ENCODE measurements at places on chromosomes 7 and 10.

- no peak for DNase-seq
These were observed 737.1 kb downstream of the INHBA start for GRCh38 chr7:40965774-40966173.

DNA sequence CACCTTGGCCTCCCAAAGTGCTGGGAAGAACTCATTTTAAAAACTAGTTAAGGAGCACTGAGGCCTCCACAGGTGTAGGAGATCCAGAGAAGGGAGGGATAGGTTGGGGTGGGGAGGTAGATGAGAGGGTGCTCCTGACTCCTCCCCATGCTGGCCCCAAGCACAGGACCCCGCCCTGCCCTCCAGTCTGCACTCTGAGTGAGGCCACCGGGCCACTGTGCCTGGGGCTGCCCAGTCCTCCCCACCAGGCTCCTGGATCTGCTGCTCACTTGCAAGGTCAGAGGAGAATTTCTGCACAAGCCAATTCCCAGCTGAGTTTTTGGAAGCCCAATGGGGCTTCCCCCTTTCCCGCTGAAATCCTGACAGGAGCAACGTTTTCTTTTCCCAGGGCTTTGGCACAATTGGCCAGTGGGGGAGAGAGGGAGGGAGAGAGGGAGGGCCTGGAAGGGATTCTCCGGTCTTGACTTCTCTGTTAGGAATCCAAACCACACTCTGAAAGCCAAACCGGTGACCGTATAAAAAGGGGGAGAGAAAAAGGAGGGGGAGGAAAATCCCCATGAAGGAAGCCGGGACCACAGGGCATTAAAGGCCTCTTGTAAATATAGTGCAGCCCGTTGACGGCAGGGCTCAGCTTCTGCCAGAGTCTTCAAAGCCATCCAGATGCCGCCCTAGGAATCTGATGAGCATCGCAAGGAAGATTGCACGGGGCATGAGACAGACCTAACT lies 116.2 kb downstream of the SH3PXD2A start:
- DNase-seq, result no peak

- no peak for DNase-seq
These were observed 126.2 kb downstream of the CCNY start for GRCh38 chr10:35462491-35462934.

- no peak for DNase-seq
These were observed 16.8 kb upstream of the CPXM2 start for GRCh38 chr10:123908379-123908778.

DNA sequence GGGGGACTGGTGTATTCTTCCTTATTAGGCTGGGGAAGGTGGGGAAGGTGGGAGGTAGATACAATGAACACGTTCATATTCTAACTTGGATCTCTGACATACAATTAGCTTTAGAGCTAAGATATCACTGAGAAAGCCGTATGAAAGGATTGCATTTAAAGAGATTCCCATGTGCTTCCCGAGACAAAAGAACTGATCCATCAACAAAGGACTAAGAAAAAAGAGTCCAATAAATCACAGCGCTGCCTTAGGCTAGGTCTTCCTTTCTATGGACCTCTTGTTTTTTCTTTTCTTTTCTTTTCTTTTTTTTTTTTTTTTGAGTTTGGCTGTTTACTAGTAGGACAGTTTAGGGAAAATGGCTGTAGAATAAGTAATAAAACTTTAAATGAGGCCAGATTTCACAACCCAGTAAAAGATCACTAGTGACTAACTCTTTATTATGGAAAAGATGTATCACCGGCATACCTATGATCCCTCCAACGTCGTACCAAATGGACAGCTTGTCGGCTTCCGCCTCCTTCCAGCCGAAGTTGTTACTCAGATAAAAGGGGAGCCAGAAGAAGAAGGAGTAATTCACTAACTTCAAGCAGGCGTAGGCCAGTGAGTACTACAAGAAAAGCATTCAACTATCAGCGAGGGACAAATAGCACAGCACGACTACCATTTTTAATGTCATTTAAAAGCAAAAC lies 50.0 kb downstream of the SLC37A3 start:
- DNase-seq, result no peak

DNA sequence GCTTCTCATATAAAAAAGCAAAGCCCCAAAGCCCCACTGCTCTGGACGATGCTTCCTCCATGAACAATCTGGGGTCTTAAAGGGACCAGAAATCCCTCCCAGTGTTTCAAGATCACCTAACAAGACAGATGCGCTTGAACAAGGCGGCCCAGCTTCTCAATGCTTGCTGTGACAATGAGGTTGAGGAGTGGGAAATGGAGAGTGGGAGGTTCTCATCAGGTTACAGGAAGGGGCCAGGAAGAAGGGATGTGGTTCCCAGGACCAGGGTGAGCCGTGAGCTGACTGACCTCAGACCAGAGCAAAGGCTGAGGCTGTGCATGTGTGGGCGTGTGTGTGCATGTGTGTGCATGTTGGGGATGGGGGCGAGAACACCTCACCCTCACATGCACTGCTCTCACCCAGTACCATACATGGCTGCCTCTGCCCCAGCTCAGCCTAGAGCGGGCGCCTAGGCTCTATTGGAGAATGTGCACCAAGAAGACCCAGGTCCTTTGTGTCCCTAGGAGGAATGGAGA lies 220.8 kb upstream of the GPR26 start:
- no peak for DNase-seq

GRCh38 chr10:11832042-11832441 lies 8.9 kb downstream of the PROSER2 start:
- no peak for DNase-seq

DNA sequence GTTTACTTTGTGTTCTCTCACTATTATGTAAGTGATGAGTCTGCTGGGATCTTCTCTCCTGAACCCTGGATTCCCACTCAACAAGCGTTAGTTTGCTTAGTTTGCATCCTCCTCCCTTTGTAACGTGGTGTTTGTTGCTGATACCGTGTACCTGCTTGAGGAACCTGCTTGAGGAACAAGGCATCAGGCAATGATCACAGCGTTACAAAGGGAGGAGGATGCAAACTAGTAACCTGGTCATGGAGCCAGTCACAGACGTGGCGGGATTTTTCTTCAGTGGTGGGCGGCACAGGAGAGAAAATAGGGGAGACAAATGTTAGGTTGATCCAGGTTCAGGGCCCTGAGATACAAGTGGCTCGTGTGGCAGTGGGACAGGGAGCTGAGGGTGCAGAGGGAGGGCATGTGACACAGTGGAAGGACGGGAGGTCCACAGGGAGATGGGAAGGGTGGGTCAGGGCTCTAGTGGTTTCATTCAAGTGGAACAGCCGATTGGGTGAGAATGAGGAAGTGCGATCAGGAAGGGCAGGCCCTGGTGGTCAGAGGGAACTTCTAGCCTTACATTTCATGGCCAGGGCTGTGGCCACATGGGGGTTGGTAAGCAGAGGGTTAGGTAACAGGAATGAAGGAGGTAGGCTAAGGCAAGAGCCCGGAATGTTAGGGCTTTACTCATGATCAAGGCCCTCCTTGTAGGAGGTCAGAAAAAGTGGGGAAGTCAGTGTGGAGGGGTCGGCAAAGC lies 38.0 kb downstream of the SNX10 start:
- DNase-seq, result no peak

DNA sequence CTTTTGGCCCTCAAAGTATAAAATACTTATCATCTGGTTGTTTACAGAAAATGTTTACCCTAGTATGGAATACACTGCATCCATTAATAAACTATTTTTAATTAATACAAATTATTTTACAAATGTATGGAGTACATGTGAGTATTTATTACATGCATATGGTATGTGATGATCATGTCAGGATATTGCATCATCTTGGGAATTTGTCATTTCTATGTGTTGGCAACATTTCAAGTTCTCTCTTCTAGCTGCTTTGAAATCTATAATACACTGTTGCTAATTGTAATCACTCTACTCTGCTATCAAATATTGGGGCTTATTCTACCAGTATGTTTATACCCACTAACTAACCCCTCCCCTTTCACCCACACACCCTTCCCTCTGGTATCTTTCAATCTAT lies 103.9 kb upstream of the THSD7A start:
- DNase-seq, result no peak

GRCh38 chr7:151537818-151538561 lies 18.3 kb upstream of the RHEB start:
- no peak for DNase-seq

DNA sequence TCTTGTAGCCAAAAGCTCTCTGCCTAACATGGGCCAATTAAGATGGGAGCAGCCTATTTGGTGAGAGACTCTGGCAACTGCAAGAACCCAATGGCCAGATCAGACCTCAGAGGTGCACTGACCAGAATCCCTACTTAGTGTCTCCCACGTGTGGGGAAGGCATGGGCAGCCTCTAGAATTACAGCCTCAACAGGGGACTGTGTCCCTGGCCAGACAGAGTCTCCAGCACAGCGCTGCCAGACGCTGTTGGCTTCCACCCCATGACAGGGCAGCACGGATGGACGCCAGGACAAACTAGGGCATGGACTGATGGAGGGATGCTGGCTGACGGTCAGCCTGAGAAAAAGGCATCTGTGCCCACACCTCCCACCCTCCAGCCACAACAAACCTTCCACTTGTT lies 729.3 kb upstream of the AUTS2 start:
- DNase-seq, result no peak

- peak; percentile 64 for DNase-seq
These were observed 18.9 kb downstream of the ANLN start for GRCh38 chr7:36408589-36408988.

DNA sequence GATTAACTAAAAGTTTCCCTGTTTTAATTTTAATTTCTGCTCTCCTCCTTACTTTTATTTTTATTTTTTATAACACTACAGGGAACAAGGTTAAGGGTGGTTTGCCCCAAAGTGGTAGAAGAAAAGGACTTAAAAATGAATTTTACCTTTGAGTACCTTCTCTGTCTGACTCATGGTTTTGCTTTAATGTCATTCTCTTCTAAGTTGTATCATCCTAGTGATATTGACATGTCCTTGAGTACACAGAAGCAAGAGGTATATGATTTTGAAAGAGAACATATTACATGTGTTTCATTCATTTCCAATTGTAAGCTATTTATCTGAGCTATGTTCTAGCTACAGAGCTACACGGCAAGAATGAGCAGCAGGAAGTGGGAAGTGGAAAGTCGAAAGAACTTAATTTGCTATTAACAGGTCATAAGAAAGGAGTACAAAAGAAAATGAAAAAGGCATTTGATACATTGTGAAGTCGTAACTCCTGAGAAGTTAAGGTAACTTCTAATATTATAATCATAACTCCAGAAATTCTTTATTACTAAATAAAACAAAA lies 112.5 kb downstream of the SEMA3A start:
- no peak for DNase-seq

GRCh38 chr10:85319826-85320225 lies 991.4 kb downstream of the CCSER2 start:
- DNase-seq, result no peak

- no peak for DNase-seq
These were observed 183.4 kb downstream of the PRKG1 start for GRCh38 chr10:51257511-51258248.

GRCh38 chr10:7028809-7029166 lies 382.0 kb downstream of the SFMBT2 start:
- DNase-seq, result no peak

DNA sequence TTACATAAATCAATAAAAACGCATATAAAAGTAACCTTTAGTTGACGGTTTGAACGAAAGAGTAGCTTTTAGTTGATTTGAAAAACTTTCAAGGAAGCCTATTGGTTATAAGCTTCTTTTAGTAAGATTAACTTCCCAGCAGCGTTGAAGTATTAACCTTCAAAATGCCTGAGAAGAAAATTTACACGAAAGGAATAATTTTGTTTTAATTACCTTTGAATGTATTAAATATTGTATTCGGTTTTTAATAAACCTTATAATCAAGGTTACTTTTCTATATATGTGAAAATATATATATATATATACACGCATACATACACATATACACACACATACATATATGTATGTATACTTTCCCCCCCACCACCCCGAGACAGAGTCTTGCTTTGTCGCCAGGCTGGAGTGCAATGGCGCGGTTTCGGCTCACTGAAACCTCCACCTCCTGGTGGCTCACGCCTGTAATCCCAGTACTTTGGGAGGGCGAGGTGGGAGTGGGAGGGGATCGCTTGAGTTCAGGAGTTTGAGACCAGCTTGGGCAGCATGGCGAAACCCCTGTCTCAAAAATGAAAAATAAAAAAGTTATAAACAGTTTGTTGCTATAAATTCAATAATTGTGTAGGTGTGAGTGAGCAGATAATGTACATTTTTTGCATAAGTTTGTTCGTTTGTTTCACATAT lies 57.6 kb upstream of the EZH2 start:
- peak; percentile 75 for DNase-seq

DNA sequence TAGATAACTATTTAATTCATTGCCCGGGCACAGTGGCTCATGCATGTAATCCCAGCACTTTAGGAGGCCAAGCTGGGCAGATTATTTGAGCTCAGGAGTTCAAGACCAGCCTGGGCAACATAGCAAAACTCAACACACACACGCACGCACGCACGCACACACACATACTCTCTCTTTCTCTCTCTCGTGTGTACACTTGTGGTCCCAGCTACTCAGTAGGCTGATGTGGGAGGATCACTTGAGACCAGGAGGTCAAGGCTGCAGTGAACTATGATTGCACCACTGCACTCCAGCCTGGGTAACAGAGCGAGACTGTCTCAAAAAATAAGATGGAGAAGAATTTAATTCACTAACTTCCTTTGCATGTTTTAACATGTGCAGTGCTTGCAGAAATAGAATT lies 38.1 kb downstream of the PTPN12 start:
- no peak for DNase-seq

DNA sequence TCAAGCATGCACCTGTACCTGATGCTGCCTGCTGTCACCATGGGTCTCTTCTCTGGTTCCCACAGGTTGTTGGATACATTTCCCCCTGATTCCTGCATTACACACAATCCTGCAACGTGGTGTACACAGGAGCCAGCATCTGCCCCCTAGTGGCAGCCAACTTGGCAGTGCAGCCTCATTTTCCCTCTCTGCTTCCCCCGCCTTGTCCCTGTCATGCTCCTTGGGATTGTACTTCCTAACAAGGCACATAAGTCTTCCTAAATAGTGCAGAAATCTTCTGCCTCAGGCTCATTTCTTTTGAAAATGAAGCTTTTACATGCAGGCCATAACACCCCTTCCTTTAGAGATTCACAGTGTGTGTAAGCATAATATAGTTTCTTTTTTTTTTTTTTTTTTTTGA lies 387.5 kb downstream of the CCSER2 start:
- DNase-seq, result no peak

DNA sequence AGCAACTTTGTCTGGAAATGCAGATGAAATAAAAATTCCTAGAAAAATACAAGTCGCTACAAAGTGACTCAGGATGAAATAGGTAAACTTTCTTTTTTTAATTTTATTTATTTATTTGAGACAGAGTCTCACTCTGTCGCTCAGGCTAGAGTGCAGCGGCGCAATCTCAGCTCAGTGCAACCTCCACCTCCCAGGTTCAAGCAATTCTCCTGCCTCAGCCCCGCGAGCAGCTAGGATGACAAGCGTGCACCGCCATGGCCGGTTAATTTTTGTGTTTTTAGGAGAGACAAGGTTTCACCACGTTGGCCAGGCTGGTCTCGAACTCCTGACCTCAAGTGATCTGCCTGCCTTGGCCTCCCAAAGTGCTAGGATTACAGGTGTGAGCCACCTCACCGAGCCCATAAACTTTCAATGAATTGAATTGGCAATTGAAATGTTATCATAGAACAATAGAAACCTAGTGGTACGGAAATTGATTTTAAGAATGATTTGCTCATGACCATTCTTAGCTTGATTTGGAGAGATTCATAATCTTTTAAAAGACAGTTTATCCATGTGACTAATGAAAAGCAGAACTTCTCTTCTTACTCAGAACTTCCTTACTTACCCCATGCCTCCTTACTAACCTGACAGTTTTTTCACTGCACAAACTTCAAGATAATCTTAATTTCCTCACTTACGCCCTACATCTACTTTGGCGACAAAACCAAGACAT lies 161.7 kb downstream of the FAM107B start:
- DNase-seq, result no peak

Measured in NCI-H1105 (cell line).